Stimulated activated CD4-positive, alpha-beta T cell treated with anti-CD3 and anti-CD28 coated beads, Interleukin-1b, Interleukin-23, amount 100 ng/mL, for 1 hour (primary cell): ENCODE measurements at places on chromosomes 7 and 10.

DNA sequence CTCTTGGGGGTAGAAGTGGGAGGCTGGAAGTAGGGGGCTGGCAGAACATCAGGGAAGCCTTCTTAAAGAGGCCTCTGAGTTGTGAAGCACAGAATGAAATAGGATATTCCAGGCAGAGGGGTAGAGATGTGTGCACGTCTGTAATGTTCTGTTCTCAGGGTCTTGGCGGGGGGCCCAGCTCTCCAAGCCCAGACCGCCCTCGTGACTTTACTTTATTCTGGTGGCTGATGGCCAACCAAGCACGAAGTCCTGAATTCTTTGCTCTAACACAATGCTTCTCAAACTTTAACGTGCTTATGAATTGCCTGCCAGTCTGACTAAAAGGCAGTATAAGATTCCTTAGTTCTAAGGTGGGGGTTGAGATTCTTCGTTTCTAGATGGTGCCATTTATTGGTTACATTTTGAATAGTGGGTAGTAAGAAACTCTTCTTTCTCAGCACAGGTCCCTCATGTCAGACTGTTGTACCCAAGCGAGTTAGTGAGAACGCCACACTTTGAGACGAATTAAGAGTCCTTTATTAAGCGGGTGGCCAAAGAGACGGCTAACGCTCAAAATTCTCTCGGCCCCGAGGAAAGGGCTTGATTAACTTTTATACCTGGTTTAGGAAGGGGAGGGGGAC, 8.2 kb downstream of the PRXL2A start:
- no peak for DNase-seq

- no peak for DNase-seq
Measured at GRCh38 chr10:63930584-63930983, 409.4 kb downstream of the REEP3 start.

DNA sequence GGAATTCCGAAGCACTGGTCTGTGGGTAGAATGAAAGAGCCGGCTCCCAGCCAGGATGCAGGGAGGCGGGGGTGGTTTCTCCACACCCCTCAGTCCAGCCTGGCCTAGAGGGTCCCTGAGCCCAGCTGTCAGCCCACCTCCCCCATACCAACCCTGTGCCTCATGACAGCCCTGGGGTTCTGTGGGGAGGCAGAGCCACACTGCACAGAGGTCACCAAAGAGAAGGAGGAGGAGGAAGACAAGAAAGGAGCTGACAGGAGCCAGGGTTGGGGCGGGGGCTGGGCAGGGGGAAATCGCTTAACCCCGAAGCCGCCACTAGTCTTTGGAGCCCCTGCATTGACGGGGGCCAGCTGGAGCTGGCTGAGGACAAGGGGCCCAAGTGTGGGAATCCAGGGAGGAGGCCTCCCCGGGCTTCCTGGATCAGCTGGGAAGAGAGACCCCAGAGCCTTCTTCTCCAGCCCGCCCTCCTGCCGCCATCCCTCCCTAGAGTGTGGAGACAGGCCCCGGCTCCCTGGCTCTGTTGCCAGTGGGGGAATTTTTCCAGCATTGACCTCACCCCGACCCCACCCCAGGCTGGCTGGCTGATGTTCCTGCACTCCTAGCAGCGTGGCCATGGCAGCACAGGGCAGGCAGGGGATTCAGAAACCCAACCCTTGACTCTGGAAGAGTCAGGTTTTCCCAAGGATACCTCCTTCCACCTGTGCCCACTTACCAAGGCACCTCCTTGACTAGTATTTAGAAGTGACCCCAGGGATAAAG, 32.5 kb downstream of the KAZALD1 start:
- DNase-seq = no peak

DNA sequence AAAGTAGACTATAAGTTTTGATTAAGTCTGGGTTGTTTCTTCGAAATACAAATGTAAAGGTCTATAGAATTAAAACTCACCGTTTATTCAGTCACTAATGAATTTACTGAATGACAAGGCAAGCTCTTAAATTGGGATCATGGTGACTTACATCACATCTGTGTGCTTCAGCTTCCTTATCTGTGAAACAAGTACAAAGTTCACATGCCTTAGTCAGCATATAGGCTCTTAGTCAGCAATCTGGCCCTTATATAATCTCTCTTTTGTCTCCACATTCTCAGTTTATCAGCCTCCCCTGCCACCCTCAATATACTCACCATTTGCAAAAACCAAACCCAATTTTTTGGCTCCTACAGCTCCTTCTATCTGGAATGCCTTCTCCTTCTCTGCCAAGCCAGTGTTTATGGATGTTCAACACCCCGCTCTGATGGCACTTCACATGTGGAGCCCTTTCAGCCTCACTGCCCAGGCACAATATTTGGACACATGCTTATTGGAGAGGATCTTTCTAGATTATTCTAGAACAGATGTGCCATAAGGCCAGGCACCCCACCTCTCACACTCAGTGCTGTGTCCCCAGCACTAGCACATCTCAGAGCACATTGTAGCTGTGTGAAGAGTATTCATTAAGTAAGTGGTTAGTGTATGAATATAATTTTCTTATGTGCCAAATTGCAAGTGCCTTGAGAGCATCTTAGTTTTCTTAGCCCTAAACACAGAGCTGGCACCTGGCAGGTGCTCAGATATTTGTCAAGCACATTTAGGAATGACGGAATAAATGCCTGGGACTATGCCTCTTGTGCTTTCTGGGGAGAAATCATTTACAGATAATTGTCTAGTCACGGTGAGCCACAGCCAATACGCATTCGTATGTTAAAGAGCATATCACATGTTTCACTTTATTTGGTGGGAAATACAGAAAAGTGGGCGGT, 9.8 kb upstream of the LAMB1 start:
- no peak for DNase-seq

DNA sequence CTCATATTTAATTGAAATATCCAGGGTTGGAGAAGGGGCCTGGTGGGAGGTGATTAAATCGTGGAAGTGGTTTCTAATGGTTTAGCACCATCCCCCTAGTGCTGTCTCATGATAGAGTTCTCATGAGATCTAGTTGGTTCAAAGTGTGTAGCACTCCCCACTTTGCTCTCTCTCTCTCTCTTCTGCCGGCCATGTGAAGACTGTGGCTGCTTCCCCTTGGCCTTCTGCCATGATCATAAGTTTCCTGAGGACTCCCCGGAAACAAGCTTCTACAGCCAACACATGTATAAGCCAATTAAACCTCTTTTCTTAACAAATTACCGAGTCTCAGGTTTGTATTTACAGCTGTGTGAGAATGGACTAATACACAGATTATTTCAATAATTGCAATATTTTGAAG, 305.8 kb upstream of the KCND2 start:
- no peak for DNase-seq

DNA sequence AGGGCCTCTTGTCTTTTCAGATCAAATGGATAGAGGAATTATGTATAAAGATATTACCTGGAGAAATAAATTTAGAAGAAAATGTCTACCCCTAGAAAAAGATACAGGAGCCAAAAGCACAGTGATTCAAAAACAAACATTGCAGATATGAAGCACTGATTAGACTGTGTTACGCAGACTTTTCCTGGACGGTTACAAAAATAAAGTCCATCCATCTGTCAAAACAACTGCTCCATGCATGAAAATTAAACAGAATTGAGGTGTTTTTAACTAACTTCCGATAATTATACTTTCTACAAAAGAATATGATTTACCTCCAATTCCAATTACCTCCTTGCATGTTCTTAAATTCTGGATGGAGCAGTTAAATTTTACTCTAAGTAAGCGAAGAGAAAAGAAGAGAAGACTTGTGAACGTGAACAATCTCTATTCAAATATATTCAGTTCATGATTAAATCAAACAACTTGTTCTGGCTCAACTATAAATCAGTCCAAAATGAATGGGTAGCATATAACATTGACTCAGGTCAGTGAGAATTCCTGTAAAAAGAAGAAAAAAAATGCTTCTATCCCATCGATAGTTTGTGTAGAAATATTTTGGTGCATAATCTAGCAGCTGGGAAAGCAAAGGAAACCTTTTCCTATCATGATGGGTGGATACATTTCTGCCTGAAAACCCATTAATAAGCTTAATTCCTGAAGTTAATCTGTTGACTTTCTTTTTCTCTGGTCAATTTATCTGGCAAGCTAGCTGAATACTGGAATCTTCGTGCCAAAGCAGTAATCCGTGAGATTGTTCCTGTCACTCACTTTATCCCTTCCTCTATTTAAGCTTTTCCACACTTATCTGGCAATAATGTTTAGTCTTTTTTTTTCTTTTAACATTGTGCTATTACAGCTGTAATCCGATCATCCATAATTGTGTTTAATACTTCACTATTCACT, 80.4 kb downstream of the SEMA3A start:
- no peak for DNase-seq

DNA sequence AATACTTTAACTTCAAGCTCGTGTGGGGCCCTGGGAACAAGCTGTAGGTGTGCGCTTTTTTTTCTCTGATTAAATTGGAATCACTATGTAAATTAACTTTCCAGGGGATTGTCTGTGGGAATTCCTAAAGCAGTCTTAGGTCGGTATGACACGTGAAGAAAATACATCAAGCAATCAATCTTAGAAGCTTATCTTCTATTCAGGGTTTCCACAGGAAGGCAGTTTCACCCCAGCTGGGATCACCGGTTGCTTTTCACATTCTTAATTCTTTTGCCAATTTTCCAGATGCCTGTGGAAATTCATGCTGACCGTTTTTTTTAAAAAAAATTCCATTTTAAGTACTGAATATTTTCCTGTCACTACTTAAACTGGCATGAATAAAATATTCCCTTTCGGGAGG, 41.9 kb downstream of the CAMK1D start:
- DNase-seq = no peak

DNA sequence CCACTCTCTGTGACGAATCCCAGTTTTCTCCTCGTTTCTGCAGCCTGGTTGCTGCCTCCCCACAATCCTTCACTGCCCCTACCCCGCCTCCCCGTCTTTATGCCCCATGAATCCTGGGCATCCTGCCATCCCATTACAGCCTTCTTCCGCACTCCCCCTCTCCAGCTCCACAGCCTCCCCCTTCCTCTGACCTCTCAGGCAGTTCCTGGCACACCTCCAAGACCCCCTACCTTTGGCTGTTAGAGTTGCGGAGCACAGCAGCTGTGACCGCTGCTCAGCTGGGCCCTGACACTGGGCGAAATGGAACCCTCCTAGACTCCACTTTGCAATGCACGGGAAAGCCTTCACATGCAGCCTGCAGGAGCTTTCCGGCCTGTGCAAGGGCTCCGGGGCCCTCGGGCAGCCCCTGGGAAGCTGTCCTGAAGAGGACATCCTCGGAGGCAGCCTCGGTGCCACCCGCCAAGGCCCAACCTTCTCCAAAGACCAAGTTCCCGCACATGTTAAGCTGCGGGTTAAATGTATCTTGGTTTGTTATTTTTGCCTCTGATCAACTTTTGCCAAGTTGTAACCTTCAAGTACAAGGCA, 400.7 kb upstream of the MKI67 start:
- DNase-seq = no peak

GRCh38 chr10:88042160-88043100, 179.0 kb downstream of the PTEN start:
- DNase-seq = no peak

DNA sequence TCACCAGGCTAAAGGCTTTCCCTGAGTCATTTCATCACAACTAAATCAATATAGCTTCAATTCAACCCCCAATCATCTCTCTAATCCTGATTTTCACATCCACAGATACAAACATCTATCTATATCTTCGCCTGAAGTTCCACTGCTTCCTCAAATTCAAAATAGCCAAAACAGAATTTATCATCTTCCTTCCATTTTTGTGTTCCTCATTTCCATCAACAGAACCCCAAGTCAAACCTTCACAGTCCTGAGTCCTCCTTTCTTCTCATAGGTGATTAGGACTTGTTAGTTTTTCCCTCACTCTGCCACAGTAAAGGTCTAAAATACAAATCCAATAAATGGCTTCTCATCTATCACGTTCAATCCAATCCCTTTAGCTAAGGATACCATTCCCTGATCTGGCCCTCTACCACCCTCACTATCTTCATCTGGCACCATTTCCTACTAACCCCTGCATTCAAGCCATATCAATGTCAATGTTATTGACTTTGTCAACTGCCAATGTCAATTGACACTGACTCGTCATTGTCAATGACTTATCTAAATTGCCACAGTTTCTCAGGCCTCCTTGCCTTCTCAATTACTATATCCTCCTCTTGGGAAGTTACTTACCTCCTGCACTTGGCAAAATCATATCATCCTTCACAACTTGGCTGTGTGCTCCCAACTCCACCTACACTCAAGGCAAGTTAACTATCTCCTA, 2.6 kb downstream of the HYCC1 start:
- no peak for DNase-seq

DNA sequence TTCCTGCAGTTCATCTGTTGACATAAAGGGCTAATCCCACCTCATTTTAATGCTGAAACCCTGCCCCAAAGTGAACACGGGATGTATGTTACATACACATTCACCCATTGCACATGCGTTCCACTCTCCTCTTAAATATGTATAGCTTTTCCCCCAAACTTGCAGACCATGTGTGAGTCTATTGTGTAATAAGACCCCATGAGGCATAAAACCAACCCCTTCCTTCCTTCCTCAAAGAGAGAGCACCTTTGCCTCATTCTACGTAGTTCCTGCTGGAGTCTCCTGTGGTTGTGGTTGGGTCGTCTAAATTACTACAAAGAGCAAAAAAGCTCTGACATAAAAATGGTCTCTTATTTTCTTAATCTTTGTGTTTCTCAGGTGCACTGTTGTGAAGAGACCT, 345.7 kb upstream of the KLF6 start:
- no peak for DNase-seq

- DNase-seq = no peak
Measured at GRCh38 chr7:27527348-27527714, 135.4 kb downstream of the HIBADH start.

DNA sequence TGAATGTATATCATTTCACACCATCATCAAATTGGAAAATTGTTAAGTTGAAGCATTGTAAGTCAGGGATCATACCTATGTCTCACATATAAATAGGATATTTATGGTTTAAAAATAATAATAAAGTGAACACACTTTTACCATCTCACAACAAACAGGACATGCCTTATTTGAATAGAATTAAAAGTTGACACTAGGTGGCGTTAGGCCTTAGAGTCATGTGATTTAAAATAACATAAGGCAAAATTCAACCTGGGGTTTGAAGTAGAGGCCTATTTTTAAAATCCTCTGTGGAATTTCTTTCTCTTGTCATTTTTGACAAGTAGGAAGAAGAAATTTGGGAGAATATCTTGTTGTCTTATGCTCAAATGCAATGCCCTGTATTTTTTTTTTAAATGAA, 184.7 kb upstream of the PCDH15 start:
- no peak for DNase-seq

GRCh38 chr7:157766098-157766497, 429.3 kb downstream of the DNAJB6 start:
- DNase-seq = no peak

DNA sequence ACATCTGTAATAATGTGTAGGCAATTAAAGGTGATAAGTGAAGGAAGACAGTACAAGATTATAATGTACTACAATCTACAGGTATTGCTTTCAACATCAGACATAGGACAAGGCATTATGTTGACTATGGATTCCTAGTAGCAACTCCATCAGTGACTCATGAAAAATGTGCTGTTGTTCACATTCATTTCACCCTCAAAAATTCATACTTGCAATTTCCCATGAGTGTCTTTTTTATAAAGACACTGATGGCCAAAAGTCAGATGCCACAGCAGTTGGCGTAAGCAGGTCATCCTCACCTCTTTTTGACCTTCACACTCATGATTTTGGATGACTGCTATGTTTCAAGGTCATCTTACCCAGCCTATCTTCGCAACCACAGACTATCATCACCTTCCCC, 100.0 kb upstream of the AMPH start:
- no peak for DNase-seq
